Naive thymus-derived CD4-positive, alpha-beta T cell (primary cell): ENCODE measurements at places on chromosomes 4 and X.

- no peak for DNase-seq
Observed at GRCh38 chrX:18692541-18692940, 14.9 kb upstream of the PPEF1 start.

DNA sequence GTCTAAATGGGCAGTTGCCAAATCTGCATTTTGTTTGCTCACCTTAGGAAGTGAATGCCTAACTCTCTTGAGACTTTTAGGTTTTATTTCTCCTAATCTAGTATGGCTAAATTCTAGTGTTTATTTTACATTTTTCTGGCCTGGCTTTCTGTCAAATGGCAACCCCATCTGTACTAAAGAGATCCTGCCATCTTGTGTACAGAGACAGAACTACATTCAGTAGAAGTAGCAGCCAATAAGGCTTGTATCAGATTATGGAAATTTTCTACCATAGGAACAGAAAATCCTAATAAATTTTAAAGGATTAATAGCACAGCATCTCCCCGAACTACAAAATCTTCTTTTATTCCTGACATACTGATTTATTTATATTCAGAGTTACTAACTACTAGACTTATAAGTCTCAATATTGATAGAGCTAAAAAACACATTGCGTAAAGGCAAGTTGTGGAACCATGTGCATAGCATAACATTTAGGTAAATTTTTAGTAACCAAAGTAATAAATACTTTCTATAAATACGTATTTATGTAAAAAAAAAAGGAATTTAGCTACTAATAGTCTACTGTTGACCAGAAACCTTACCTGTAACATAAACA, 45.5 kb downstream of the TMEM144 start:
- DNase-seq: no peak

DNA sequence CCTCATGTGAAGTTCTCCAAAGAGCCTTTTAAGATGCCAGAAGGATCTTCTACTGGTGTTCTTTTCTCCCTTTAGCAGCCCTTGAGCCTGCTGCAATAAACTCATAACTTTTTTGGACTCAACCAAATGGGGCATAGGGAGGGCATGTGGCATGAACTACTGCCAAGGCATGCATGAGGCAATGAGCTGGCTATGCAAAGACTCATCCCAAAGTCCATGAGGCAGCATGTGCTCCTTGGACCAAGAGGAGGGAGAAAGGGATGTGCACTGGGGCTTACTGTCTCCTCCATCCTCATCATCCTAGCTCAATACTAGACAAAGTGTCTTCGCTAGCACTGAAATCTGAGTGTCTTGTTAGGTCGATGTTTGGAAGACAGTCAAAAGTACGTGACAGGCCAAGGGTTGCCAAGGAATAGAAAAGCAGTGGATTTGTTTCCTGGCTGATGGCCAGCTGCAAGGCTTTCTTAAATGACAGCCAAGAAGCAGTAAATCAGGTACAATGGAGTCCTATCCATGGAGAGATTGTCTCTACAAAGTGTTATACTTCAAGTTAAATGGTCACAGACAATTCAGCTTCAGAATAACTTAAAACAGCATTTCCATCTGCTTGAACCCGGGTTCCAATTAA, 44.5 kb upstream of the ATXN3L start:
- no peak for DNase-seq

DNA sequence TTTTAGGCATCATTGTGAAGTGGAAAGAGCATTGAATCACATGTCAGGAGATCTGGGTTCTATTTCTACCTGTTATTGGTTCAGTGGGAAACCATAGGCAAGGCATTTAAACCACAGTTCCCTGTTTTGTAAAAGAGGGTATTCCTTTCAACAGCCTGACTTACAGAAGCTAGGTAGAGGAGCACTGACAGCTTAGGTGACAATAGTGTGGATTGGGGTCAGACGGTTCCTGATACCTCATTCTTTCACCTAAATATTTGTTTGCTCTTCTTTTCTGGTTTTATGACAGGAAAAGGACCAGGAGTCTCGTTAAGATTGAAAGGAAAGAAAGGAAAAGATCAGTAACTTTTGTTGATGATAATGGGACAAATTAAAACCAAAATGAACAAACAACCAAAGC, 15.9 kb upstream of the PDLIM5 start:
- no peak for DNase-seq

DNA sequence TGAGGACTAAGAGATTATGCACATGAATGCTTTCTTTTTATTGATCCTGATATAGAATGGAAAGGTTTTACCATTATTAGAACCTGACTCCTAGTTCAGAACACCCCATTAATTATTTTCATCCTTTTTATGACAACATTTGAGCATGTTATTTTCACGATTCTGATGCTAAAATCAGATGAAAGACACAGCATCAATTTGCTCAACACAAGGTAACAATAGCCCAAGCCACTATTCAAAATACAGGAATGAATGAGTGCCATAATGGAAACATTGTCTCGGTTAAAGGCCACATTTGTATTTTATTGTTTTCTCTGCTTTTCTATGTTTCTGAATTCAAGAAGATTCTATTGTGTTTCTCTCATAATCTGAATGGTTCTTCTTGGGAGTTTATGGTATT, 126.3 kb upstream of the POF1B start:
- no peak for DNase-seq

DNA sequence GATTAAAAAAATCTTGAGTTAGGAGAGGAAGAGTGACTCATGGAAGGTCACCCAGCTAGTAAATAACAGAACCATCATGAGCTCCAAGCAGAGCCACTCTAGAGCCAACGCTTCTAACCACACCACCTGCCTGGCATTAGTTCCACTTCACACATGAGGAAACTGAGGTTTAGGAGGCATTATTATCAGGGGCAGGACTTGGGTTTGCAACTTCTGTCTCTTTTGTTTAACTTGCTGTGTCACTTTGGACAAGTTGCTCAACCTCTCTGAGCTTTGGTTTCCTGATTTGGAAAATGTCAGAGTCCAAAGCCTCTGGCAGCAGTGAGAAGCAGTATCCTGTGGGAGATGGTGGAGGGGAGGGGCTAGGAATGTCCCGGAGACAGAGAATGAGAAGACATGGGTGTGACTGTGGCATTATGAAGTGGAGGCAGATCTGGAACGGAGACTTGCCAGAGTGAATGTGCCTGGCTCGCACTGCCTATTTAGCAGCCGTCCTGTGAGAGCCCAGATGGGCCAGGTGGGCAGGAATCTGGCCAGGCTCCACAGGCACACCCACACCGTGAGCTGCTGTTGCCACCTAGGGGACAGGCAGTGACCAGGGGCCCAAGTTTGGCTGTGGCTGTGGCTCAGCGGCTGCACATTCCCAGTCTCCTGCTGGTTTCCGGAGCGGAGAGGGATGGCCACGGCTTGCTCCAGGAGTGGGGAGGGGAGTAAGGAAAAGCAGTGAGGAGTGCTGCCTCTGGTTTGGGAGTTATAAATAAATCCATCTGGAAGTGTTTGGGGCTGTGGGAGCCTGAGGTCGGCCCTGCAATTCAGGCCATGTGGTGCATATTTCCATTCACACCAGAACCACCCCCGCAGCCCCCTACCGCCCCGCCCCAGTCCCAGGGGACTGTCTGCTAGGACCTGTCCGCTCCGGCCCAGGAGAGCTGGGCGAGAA, 93.4 kb downstream of the NHSL2 start:
- no peak for DNase-seq

GRCh38 chr4:148497258-148497657, 55.0 kb upstream of the NR3C2 start:
- DNase-seq: no peak

DNA sequence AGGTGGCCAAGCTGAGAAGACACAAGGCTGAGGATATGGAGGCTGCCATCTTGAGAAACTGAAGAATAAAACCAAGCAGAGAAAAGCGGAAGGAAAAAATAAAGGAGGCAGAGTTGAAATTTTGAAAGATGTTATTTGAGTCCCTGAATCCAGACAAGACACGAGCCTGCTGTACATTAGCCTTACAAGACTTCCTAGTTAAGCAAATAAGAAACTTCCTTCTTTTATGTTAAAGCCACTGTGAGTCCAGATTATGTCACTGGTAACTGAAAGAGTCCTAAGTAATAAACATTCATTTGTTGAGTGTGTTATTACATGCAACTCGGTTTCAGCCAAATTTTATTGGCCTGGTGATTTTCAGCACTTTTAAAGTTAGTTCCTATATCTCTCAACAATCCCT, 30.4 kb downstream of the DRD5 start:
- DNase-seq: no peak

DNA sequence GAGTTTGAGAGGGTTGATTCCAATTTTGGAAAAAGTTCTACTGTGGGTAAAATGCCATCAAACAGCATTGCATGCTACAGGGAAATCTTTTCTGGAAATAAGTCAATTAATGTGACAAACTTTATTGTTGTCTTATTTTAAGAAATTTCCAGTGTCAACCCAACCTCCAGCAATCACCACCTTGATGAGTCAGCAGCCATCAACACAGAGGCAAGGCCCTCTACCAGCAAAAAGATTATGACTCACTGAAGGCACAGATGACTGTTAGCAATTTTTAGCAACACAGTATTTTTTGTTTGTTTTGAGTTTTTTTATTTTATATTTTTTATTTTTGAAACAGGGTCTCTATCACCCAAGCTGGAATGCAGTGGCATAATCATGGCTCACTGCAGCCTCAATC, 165.4 kb upstream of the C1QTNF7 start:
- DNase-seq: no peak

GRCh38 chrX:12825801-12826200, 34.6 kb downstream of the PRPS2 start:
- DNase-seq: no peak

DNA sequence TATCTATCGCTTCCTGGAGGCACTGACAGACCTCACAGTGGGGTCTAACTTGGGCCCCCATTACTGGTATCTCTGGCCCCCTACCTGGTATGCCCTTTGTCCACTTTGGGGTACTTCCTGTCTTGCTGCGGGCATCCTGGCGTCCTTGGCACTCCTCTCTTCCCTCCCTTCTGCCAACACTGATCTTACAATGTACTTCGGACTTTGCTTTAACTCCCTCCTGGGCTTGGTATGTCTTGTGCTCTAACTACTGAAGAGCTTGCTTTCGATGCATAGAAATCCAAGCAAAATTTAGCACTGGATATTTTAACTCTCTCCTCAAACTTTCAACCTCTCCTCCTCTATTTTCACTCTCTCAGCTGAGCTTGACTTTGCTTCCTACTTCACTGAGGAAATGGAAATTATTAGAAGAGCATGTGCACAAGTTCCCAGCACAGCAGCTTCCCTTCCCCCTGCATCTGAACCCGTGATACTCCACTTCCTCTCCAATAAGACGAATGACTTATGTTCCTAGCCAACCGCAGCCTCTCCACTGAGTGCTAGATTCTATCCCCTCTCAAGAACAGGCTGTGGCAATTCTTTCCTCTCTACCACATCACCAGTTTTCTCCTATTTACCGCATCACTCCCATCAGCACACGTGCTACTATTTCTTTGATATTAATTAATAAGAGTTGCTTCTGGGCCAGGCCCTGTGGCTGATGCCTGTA, 52.9 kb downstream of the SUPT20HL2 start:
- no peak for DNase-seq

DNA sequence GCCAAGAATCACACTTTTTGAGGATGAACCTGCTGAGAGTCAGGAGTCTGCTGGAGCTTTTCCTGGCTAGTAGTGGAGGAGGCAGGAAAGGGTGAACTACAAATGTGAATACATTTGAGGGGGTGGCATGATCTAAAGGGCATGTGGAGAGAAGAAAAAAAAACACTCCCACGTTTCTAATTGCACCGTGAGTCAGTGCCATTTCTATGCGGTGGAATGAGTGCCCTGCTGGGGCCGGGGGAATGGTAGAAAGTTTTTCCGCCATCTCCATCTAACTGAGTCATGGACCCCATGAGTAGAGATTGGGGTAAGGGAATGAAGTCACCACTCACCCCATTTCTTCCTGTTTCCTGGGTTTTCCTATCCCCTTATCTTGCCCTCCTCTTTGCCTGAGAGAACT, 19.8 kb downstream of the BEX3 start:
- no peak for DNase-seq

GRCh38 chrX:150546711-150547153, 21.7 kb upstream of the MTM1 start:
- peak; percentile 76 for DNase-seq

DNA sequence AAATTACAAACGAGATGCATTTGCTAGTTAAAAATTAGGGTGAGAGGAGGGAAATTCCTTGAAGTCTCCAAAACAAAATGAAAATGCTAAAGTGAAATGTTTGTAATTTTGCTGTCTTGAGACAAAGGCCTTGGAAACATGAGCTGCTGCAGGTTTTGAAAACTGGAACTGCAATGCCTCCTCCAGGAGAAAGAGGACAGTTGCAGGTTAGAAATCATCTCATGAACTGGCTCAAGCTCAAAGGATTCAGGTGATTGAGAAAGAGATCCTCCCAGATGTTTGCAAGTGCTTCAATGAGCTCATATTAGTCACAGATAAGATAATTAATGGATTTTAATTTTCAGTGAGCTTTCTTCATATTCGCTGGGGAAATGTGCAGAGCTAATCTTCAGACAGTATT, 32.4 kb downstream of the SMPX start:
- peak; percentile 7 for DNase-seq

- no peak for DNase-seq
Observed at GRCh38 chrX:104430072-104430741, 135.8 kb upstream of the IL1RAPL2 start.

DNA sequence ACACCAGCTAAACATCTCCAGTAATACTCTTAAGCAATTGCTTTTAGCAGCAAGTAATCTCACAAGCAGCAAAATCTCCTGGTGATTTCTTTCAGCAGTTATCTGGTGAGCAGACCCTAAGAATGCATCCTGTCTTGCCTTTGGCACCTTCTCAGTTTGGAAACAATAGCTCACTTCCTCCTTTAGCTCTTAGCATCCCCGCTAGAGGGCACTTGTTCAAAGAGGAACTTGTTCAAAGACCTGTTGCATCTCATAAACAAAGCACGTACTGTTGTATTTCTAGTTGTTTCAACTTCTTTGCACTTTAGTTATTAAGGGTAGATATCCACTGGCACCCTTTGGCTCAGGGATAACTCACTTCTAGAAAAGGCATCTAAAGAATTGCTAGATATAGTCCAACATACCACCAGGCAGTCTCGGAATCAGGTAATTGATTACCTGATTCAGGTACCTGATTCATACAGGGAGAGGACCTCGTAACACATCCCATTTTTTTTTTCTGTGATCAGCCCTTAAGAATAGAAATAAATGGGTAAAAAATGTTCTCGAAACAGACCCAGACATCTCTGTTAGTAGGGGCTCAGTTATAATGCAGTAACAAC, 81.9 kb upstream of the QRFPR start:
- DNase-seq: peak; percentile 37

- no peak for DNase-seq
Observed at GRCh38 chr4:170888660-170889059, 798.9 kb upstream of the AADAT start.
